ENCODE measurements at places on chromosomes 4 and X.

GRCh38 chr4:147530723-147531122 lies 49.8 kb downstream of the EDNRA start:
- no peak for DNase-seq

DNA sequence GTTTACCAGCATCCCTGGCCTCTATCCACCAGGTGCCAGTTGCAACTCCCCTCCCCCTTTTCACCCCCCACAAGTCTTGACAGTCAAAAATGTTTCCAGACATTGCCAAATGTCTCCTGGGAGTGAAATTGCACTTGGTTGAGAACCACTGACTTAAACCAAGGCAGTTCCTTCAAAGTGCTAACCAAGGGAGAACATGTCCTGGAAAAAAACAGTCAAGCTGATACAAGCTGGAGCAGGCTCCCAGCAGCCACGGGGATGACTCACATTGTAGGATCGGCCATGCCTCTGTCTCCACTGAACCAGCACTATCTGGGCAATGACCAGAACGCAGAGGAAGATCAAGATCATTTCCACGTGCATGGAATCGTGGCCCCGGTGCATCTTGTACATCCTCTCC lies 11.4 kb downstream of the RNF175 start:
- DNase-seq: no peak

- no peak for DNase-seq
Measured at GRCh38 chr4:36921476-36922216, 322.9 kb upstream of the NWD2 start.

GRCh38 chrX:7950865-7951264 lies 23.7 kb upstream of the PNPLA4 start:
- DNase-seq: no peak

GRCh38 chrX:46376246-46376885 lies 168.9 kb downstream of the ZNF674 start:
- DNase-seq: peak; percentile 45

DNA sequence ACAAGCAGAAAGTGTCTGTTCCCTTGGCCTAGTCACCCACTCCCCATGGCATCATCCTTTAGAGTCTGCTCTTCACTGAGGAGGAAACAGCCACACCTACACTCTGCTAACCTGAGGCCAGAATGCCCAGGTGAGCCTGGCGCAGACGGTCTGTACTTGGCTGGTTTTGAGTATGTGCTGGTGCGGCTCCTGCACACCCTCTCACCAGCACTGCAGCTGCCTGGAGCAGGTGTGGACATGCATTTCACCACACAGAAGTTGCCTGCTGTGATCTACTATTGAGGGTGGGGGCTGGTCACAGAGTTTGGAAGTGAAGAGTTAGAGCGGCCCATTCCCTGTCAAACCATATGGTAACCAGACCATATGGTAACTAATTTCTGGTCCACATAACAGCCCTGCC lies 39.5 kb downstream of the KANTR start:
- DNase-seq: no peak

GRCh38 chr4:153573881-153574802 lies 108.0 kb downstream of the TMEM131L start:
- DNase-seq: peak; percentile 36

DNA sequence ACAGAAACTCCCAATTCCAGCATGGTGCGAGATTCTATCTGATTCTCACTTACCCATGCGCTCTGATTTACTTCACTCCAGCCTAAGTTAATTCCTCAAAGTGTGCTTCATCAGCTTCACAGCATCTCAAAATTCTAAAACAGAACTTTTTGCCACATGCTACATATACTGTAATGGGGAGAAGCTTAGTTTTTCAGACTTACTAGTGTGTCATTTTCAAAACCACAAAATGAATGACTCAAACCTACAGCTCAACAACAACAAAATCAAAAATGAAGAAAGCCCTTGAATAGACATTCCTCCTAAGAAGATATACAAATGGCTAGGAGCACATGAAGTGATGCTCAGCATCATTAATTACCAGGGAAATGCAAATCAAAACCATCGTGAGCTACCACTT lies 14.9 kb downstream of the IRF2 start:
- DNase-seq: no peak

DNA sequence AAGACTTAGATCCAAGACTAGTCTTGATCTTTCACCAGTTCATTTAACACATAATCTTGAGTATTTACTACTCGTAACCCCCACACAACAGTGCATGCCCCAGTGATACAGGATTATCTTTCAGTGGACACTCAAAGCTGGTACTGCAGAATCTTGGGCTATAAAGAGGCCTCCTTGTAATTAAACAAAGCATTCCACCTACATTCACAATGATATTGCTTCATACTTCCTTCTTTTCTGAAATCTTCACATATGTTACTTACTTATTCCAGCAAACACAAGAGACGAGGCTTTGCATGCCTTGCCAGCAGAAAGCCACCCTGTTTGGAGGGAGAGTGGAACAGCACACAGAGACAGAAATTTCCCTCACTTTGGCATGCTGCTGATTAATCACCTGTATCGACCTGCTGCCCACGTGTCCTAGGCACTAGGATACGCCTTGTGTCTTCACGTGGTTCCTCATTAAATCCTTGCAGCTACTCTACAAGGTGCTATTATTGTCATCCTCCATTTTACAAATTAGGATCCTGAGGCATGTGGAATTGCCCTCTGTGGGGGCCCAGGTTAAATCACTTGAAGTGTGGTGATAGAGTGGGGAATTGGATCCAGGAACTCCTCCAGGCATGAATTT lies 77.3 kb downstream of the FAM184B start:
- DNase-seq: no peak

DNA sequence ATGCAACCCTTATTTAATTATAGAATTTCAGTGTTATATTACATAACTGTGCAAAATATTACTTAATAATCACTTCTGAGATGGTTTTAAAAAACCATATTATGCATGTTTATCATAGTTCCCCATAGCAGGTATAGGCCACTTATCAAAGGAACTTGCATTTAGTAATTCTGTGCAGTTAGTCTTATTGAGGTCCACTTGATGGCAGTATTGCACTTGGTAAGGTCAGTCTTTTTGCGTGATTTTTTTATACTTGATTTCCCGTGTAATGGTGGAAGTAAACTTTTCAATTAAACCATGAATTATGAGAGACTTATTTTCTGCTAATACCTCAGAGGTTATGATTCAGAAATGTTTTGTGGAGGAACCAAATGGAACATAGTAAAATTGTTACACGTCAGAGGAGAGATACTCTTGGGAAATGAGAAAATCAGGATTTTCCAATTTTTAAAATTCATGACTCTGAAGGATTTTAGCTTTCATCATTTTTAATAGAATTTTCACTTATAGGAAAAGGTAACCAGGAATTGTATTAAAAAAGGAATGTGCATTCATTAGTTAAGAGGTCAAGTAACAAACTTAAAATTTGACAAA lies 230.0 kb downstream of the CCSER1 start:
- peak; percentile 71 for DNase-seq

- DNase-seq: no peak
Measured at GRCh38 chr4:27861381-27861787, 1000.7 kb downstream of the STIM2 start.

- DNase-seq: no peak
Measured at GRCh38 chr4:86060341-86060740, 299.5 kb downstream of the MAPK10 start.

GRCh38 chr4:1216869-1217294 lies 32.0 kb downstream of the CTBP1 start:
- DNase-seq: no peak

DNA sequence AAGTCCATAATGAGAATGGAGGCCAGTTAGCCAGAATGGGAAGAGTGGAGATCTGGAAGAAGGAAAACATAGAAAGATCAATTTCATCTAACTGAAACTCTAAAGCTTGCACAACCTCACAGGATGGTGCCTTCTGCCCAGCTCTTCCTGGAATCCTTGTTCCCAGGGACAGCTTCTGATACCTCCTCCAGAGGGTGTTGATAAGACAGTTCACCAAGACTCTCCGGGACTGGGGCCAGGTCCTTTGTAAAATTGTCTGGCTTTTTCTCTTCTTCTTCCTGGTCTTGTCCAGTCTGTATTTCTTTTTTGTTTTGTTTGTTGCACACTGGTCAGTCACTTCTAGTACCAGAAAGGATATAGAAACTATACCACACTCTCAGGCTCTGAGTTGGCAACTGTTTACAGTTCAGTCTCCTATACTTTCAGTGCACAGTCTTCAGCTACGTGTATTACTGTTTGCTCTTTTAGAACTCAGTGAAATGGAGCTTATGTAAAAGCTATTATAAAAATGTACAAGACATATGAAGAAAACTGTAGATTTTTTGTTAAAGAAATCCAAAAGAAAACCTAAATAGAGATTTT lies 142.8 kb upstream of the RPL34 start:
- DNase-seq: no peak

GRCh38 chr4:25970226-25970675 lies 56.2 kb downstream of the SMIM20 start:
- peak; percentile 5 for DNase-seq

DNA sequence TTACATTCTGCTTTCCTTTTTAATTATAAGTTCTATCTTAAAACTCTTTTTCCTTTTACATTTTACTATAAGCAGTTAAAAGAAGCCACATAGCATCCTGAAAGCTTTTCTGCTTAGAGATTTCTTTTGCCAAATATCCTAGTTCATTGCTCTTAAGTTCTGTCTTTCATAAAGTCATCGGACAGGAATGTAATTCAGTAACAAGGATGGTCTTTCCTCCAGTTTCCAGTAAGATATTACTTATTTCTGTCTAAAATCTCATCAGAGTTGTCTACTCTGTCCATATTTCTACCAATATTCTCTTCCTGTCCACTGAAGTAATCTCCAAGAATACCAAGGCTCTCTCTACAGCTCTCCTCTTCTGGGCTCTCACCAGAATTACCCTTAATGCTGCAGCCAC lies 37.5 kb upstream of the ADH1C start:
- no peak for DNase-seq

Measured in NCI-H1092 treated with DMSO at 0.1 percent for 48 hours (cell line).